Activated B cell treated with CpG ODN at 0.5 μM for 24 hours (primary cell): ENCODE measurements at places on chromosomes 3 and 15. TPM values are rescaled to one million over a fixed set of nuclear protein-coding genes. Genes with fewer than 3 reads are reported as not detected.
A peak's percentile ranks its signal among the peaks of the same experiment; 100 is the strongest.

CACNA2D3 gene
- total RNA-seq, result not detected in 2 replicates

TMEM108 gene
- not detected in 2 replicates for total RNA-seq

CLCN2 gene
- 3.4 and 3.5 TPM in 2 replicates for total RNA-seq

CORO2B gene
- total RNA-seq, result 0.64 and 1.0 TPM in 2 replicates

BNC1 gene
- not detected in 2 replicates for total RNA-seq

FAM98B gene
- 29.9 and 30.7 TPM in 2 replicates for total RNA-seq

PROK2 gene
- not detected in 2 replicates for total RNA-seq

SEMA5B gene
- 1.0 and 1.6 TPM in 2 replicates for total RNA-seq

DNA sequence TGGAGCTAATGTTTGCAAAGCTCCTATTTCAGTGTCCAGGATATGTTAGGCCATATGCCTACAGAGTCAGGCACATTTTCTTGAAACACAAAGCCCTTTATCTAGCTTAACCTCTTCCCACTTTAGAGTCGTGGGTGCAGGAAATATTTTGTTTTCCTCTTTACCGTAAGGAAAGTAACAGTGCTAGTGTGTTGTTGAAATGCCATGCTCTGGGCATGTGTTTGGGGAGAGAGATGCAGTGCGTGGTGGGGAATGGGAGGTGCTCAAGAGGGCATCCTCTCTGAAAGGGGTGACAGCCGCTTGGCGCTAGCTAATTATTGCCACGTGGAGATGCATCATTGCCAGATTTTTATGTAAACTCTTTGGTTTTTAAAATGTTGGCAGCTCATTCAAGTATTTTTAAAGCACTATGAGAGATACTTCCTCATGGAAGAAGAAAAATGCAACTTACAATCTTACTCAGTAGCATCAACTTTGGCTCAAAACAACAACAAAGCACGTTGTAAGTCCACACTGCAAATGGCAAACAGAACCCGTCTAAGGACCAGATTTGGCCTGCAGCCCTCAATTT lies 152.6 kb downstream of the LPP start:
- DNase-seq, result no peak

GRCh38 chr3:149224736-149225594 lies 3.3 kb upstream of the CP start:
- no peak for DNase-seq

GRCh38 chr3:22117751-22118346 lies 366.8 kb upstream of the ZNF385D start:
- no peak for DNase-seq

GRCh38 chr3:159850481-159850880 lies 138.2 kb upstream of the IL12A start:
- DNase-seq, result no peak

GRCh38 chr3:79586232-79586631 lies 181.6 kb downstream of the ROBO1 start:
- DNase-seq, result no peak

DNA sequence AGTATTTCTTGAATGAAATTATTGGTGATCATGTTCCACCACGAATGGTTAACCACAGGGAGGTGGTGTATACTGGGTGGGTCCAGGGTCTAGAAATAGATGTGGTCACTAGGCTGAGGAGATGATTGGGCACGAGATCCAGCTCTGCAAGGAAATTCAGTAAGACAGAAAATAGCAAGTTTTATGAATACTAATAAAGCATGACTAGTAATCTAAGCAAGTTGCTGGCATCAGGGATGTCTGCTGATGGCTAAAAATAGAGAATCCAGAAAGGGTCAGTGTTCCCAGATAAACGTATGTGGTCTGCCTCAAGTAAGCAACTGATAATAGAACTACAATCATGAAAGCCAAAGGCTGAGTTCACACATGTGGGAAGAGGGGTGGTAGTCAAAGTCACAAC lies 108.3 kb upstream of the FRMD4B start:
- no peak for DNase-seq

GRCh38 chr3:71428841-71429596 lies 154.5 kb downstream of the FOXP1 start:
- no peak for DNase-seq

- peak; percentile 8 for DNase-seq
Observed at GRCh38 chr3:195236076-195236798, 34.7 kb downstream of the XXYLT1 start.

DNA sequence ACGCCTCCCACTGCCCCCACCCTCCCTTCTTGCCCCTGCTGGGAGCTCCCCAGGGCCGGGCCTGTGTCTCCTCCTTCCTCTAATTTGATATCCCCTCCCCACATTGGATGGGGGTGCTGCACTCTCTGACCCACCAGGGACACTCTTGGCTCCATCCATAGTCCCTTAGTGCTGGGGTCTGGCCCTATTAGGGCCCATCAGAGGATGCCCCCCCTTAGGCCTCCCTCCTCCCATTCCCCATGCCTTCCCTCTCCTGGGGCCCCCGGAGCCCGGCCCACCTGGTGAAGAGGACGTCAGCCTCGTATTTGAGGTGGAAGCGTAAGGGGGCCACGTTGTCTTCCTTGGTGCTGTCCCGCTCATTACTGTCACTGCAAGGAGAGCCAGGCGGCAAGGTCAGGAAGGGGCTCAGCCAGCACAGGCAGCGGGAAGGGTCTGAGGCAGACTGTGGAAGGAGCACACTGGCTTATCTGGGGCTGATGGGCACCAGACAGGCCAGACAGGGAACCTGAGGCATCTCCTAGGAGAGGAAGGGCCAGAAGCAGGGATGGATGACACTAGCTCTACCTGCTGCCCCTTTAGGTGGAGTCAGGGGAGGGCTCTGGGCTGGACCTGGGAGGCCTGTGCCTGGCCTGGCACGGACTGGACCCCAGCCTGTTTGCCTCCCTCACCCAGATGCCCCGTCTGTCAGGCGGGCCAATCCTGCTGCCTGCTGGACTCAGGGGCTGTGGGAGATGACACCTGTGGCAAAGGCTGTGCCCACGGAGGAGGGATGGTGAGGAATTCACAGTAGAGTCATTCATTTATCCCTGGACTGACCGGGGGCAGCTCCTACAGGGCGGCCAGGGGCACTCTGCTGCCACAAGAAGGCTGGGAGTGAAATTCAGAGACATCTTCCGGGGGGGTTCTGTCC lies 36.2 kb downstream of the FEM1B start:
- peak; percentile 9 for DNase-seq

DNA sequence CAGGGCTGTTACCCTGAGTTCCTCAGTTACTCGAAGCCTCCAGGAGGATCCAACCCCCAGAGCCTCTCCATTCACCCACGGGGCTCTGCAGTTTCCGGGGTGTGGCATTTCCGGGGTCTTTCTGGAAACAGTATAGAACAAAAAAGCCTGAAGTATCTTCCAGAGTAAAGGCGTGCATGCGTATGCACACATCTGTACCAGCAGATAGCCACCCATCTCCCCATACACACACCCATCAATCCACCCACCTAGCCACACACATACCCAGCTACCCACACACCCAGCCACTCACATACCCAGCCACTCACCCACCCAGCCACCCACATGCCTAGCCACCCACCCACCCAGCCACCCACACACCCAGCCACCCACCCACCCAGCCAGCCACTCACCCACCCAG lies 2.9 kb upstream of the DNAJB8 start:
- no peak for DNase-seq

GRCh38 chr3:173529062-173529711 lies 131.6 kb downstream of the NLGN1 start:
- DNase-seq, result no peak

GRCh38 chr3:55571216-55571813 lies 84.2 kb upstream of the WNT5A start:
- no peak for DNase-seq

GRCh38 chr3:23601091-23601822 lies 204.5 kb upstream of the UBE2E1 start:
- DNase-seq, result no peak

- DNase-seq, result no peak
Observed at GRCh38 chr3:24586920-24587319, 92.3 kb upstream of the THRB start.

DNA sequence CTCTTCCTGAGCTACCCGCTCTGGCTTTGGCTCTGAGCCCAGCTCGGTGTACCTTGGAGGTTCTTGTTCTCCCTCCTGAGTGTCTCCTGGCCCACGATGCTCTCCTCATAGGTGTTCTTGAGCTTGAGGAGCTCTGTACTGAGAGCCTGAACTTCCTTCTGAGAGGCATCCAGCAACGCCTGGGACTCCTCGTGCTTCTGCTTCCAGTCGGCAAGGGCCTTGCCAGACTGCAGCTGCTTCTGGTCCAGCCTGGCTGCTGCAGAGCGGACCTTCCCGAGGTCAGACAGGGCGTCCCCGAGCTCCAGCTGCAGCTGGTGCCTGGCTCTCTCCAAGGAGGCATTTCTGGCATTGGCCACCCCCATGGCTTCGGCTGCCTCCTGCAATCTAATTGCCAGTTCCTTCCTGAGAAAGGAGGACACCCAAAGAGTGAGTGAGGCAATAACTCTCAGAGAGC lies 99.8 kb downstream of the MYH15 start:
- no peak for DNase-seq

GRCh38 chr3:172245241-172245640 lies 203.0 kb downstream of the GHSR start:
- no peak for DNase-seq

DNA sequence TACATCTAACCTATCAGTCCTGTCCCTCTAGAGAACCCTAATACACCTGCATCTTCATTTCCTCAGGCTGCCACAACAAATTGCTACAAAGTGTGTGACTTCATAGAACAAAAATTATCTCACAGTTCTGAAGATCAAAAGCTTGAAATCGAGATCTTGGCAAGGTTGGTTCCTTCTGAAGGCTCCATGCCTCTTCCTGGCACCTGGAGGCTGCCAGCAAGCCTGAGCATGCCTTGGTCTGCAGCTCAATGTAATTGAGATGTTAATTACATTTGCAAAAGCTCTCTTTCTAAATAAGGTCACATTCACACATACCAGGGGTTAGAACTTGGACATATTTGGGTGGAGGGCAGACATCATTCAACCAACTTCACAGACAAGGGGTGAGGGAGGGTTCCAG lies 86.4 kb upstream of the ABHD17C start:
- no peak for DNase-seq

GRCh38 chr3:101311676-101312075 lies 8.7 kb downstream of the IMPG2 start:
- no peak for DNase-seq

- no peak for DNase-seq
Observed at GRCh38 chr15:59550530-59550929, 61.1 kb upstream of the GCNT3 start.

GRCh38 chr3:151933234-151933853 lies 59.9 kb downstream of the SUCNR1 start:
- no peak for DNase-seq

GRCh38 chr3:65732051-65732935 lies 306.4 kb downstream of the MAGI1 start:
- DNase-seq, result no peak

DNA sequence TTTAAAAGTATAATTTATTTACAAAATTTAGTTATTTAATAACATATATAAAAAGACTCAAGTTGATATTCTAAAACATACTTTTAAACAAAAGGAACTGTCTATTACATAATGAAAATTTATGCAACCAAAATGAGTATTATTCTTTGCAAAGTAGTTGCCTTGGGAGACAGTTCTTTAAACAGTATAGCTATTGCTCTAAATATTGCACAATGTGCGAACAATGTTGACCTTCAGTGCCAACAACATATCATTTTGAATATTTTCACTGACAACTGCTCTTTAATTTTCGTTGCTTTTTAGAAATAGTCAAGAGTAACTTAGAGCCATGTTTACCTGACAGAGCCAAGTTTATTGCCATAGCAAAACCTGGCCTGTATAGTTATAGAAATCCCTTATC lies 124.9 kb downstream of the ZBTB20 start:
- DNase-seq, result no peak

DNA sequence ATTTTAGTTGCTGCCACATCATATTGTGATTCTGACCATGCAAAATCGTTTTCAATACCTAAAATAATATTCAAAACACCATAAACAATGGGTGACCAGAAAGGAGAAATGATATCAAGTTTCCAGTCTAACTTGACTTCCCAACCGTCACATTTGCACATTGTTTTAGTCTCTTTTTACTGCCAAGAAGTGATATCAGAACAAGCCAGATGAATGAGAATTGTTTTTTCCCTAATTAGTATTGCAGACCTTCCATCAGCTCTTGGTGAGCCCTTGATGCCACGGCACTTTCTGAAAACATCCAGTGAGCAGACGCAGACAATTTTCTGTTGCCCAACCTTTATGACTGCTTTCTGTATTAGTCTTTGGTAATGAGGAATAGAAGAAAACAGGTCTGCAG lies 62.5 kb downstream of the SPATA16 start:
- DNase-seq, result no peak

DNA sequence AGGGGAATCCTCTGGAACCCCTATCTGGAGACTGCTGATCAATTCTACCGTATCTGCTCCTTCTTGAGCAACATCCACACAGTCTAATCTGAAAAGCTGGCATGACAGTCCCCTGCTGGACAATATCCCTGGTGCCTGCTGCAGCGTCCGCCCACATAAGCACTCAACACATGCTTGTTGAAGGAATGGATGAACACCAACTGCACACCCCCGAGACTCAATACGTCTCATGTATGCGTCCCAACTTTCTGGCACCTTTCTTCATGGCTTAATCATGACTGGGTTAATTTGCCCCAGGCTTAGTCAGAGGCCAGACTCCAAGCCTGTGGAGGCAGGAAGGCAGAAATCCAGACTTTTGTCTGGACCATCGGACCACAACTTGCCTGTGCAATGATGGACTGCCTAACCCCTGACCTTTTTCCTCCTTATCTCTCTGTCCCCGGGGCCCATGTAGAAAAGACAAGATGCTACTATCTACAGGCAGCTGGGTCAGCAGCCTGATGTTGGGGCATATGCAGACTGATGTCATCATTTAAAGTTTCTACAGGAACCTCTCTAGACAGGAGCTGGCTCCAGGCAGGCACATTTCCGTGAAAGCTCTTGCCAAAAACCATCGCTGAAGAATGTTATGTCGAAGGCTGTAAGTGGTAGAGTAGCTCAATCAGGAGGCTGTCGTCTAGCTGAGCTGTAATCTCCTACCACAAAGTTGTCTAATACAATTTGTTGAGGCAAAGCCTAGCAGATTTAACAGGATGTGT lies 114.1 kb upstream of the TPM1 start:
- no peak for DNase-seq

- DNase-seq, result no peak
Observed at GRCh38 chr15:73694419-73694818, 10.2 kb downstream of the CD276 start.

GRCh38 chr15:61195116-61196002 lies 33.7 kb downstream of the RORA start:
- DNase-seq, result no peak

DNA sequence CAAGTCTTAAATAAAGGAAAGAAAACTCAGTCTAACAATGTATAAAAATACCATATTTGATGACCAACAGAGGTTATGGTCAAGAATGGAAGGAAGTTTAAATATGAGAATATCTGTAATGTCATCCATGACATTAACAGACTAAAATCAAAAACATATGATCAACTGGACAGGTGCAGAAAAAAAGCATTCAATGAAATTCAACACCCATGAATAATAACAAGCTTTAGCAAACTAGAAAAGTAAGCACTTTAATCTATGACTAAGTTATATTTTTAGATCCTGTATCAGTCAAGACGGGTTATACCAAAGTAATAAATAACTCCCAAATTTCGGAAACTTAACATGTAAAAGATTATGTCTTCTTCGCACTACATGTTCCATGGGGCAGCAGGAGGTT lies 61.8 kb downstream of the CFAP20DC start:
- DNase-seq, result no peak
